ENCODE measurements at places on chromosomes 5 and 9.
A peak's percentile ranks its signal among the peaks of the same experiment; 100 is the strongest.

- DNase-seq = no peak
Measured at GRCh38 chr5:60820593-60821487, 23.2 kb downstream of the ELOVL7 start.

DNA sequence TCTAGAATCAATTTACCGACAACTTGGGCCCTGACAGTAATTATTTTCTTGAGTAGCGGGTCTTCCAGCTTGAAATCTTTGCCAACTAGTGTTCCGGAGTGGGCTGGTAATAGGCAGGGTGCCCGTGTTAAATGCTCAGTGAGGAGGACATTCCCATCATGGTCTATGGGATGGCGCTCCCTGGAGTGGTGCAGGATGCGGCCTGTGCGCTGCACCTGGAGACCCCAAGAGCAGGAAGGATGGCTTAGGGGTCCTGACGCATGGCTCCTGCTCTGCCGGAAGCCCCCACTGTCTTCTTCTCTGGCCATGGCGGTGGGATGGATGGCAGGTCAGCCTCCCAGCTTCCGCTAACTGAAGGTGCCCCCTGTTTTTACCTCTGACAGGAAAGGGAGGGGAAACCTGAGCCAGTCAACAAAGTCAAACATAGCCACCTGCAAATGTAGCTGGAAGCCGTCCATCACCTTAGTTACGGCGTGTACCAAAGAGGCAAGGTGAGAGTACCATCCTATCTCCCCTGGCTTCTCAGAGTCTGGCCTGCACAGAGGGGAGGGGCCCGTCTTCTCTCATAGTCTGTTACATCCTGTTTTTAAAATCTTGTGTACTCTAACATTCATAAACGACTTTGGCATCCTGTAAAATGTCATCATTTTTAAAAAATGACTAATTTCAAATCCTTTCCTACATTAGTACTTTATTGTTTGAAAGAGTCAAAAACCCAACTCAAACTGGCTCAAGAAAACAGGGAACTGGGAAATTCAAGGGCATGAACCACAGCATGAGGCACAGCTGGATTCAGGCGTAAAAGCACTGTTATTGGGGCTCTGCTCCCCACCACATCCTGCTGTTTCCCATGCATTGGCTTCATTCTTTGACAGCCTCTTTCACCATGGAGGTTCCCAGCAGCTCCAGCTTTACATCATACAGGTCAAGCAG, 28.5 kb upstream of the UNC5A start:
- no peak for DNase-seq

DNA sequence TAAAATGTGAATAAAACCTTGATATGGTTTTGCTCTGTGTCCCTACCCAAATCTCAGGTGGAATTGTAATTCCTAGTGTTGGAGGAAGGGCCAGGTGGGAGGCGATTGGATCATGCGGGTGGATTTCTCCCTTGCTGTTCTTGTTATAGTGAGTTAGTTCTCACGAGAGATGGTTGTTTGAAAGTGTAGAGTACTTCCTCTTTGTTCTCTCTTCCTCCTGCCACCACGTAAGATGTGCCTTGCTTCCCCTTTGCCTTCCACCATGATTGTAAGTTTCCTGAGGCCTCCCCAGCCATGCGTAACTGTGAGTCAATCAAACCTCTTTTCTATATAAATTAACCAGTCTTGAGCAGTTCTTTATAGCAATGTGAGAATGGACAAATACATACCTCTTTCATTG, 34.9 kb downstream of the TARS1 start:
- DNase-seq = no peak

- no peak for DNase-seq
Measured at GRCh38 chr5:43312076-43312661, 1.0 kb downstream of the HMGCS1 start.

DNA sequence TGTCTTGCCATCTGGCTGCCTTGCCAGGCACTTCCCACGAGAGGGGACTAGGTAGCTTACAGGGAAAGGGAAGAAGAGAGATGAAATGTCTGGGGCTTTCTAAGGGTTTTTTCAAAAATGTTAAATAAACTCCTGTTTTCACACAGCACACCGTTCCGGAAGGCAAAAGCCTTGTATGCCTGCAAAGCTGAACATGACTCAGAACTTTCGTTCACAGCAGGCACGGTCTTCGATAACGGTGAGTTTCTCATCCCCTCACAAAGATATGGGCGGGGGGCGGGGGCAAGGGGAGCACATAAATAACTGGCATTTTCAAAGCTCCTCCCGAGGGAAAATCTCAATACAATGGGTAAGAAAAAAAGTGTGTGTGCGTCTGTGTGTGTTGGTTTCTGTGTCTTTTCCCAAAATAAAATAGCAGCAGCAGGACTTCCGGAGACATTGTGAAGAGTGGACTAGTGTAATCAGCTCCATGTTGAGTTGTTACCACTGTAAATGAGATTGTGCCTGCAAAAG, 189.6 kb downstream of the NR3C1 start:
- DNase-seq = peak; percentile 29

- no peak for DNase-seq
Measured at GRCh38 chr9:69877852-69878514, 57.4 kb downstream of the CFAP95 start.

DNA sequence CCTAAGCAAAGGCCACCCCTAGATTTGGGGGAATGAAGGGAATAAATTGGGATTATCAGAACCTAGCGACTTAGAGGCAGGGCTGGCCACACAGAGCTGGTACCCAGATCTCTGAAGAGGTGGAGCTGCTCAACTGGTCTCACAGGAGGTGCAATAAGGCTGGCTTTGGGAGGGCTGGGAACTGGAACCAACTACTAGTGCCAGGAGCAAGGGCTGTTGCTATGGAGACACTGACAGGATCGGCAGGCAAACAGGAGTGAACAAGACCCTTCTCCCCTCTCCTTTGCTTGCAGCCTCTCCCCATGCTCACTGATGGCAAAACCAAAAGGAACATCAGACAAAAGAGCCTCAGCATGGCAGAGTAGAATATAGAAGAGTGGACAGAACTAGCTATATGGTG, 17.0 kb upstream of the WHRN start:
- no peak for DNase-seq

DNA sequence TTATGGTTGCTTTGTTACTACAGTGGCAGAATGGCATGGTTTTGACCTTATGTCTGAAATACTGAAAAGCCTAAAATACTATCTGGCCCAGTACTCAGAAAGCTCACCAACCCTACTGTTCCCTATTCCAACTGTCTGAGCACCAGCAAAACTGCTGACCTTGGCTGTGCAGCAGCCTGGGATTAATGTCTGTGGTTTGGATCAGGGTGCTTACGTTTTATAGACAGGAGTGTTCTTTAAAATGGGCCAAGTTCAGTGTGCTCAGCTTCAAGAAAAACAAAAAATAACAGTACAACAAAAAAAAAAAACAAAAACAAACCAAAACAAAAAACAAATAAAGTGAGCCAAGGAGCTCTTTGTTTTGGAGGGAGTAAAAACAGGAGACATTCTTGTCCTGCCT, 36.4 kb downstream of the SLC28A3 start:
- no peak for DNase-seq

DNA sequence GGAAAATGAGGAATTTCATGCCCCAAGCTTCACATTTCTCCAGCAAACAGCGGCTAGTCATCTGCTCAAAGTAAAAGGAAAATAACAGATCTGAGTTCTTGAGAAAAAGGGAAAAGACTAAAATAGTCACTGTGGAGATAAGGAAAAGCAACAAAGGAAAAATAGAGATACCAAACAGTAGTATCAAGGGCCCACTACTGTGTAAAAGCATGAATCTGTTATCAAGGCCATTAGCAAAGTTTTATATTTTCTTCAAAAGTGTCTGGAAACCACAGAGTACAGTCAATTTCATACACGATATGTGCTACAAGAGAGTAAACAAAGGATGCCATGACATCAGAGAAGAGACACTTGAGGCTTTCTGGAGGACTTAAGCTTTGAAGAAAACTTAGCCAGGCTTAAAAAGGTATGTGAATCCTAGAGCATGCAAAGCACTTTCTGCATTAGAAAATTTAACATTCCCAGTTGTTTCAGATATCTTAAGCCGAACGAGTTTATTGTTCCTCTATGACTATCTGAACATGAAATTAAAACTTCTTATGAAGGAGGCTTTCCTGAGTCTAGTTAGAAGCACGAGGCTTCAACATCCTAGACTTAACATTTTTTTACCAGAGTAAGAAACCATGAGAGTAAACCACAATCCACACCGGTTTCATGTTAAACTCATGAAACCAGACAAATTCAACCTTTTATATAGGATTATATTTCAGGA, 1.2 kb downstream of the TTC33 start:
- DNase-seq = no peak

GRCh38 chr5:103360475-103360874, 101.9 kb downstream of the MACIR start:
- no peak for DNase-seq

GRCh38 chr9:97039514-97039860, 545 bp upstream of the CTSV start:
- DNase-seq = no peak

GRCh38 chr5:174300118-174300940, 254.8 kb downstream of the NSG2 start:
- DNase-seq = no peak

GRCh38 chr9:1881708-1882295, 133.3 kb upstream of the SMARCA2 start:
- no peak for DNase-seq

GRCh38 chr5:125408448-125409233, 662.2 kb upstream of the ZNF608 start:
- no peak for DNase-seq

DNA sequence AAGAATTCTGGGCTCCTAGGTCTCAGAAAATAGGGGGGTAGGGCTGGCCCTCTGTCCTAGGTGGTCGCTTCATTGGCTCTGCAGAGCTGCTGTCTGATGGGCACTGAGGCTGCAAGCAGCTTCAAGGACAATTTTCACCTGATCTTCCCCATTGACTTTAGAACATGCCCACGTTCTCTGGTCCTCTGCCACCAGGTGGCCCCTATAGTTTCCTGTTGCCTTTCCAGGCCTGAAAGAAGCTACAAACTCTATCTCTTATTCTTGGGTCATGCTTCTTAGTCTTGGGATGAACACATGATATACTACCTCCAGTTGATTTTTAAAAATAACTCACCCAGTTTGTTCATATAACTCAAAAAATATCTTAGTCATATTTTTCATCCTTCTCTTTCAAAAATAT, 26.3 kb downstream of the SPZ1 start:
- DNase-seq = peak; percentile 20

- no peak for DNase-seq
Measured at GRCh38 chr5:120518581-120518980, 54.5 kb downstream of the PRR16 start.

DNA sequence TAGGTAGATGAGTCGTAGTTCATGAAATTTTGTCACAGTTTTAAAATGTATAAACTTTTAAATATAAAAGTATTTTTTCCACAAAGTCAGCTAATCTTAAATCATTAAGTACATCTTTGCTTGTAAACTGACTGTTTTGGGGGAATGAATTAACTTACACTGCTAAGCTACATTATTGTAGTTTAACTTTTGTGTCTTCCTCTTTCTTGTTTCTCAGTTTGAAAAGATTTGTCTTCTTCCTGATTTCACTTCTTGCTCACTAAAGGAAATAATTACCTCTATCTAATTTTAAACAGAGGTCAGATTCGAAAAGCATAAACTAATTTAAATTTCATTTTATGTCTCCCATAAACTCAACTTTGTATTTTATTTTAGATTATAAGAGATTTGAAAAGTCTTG, 5.7 kb downstream of the NIPSNAP3B start:
- no peak for DNase-seq

DNA sequence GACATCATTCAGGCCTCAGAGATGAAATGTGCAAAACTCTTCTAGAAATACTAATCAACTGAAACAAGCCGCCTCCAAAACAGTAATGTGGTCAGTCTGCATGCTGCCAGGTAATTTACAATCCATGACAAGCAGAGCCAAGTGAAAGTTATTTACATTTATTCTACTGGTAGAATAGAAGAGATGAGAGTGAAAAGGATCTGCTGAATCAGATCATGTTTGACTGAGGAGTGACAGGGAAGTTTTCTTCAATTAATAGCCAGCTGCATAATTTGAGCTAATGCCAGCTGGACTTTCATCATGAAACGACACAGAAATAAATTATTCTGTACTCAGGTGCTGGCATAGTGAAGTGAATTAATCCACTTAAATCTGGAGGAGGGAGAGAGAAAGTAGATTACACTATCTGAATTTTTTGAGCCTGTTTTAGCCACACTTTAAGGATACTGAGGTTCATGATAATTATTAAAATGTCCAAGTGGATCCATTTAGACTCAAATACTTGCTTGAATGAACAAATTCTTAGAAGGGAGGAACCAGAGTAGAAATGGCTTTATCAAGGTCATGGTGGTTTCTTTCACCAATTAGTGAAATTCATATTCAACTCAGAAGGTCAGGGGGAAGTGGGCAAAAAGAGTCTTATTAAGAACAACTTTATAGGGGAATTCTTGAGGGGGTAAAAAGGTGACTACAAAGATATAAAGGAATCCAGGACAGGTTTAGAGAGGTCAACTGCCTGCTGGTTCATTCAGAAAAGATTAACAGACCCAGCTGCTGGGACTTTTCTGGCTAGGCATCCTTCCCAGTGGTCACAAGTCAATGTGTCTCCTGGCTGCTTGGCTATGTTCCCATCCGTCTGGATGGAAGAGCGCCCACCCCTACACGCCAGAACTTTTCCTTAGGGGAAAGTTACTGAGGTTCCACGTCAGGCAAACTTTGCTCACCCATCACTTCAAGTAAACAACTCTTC, 350.4 kb downstream of the PDE4D start:
- no peak for DNase-seq

GRCh38 chr5:78353520-78353919, 6.9 kb upstream of the SCAMP1 start:
- DNase-seq = no peak

- DNase-seq = no peak
Measured at GRCh38 chr5:10499066-10499465, 57.4 kb downstream of the ROPN1L start.

DNA sequence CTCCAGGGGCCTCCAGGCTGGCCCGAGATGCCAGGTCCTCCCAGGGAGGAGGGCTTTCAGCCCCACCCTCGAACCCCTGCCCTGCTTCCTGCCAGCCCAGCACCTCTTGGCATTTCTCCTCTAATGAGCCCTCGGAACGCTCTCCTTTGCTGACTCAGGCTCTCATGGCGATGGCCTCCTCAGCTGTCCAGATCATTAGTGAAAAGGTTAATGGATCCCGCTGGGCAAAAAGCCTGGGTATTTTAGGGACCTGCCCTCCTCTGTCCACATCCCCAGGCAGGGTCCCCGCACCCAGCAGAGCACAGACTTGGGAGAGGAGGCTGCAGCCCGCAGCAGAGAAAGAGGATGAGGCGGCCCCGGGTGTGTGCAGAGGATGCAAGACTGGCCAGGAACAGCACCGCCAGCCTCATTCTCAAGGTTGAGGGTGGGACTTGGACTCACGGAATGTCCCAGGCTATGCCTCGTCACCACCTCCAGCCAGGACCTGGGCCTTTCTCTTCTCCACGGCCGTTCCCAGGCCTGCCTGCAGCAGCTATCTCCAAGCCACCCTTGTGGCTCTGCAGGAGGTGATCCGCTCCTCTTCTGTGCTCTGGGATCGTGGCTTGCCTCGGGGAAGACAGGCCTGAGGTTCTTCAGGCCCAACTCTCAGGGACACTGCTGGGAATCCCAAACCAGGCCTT, 23.0 kb upstream of the ADAMTS2 start:
- DNase-seq = no peak

- DNase-seq = no peak
Measured at GRCh38 chr9:69385581-69386033, 60.6 kb downstream of the ENTREP1 start.
